Activated T-cell treated with anti-CD3 and anti-CD28 coated beads, Interleukin-2, amount 50 U/mL, for 4 hours (primary cell): ENCODE measurements at places on chromosomes 1 and 21. TPM values are rescaled to one million over a fixed set of nuclear protein-coding genes. Genes with fewer than 3 reads are reported as not detected.

Gene KLHDC9
- 0.43 TPM for total RNA-seq

- no peak for DNase-seq
Measured at GRCh38 chr1:113479713-113480676, 89.7 kb downstream of the MAGI3 start.

Gene CLCA4
- not detected for total RNA-seq

DNA sequence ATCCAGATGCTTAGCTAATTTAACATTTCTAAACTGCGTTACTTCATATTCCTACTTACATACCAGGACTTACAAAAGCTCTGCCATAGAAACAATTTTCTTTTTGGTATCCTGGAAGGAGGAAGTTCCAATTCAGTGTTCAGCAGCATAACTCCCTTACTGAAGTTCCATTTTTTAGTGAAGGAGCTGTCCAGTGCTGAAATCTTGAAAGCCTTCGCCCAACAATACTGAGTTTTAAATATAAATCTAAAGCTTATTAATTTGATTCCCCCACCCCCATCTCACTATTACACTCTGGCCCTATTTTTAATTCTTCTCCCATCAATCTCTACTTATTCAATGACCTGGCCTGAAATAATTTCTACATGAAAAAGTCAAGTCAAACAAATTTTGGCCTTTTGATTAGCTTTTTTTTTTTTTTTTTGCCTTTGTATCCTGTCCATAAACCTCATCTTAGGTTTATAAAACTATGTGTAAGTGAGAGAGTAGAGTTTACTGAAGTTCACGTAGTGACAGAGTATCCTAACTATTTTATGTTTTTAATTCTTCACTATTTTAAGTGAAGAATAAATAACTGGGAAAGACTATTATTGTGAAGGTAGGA is 323.0 kb upstream of the PLD5 start:
- DNase-seq, result no peak

DNA sequence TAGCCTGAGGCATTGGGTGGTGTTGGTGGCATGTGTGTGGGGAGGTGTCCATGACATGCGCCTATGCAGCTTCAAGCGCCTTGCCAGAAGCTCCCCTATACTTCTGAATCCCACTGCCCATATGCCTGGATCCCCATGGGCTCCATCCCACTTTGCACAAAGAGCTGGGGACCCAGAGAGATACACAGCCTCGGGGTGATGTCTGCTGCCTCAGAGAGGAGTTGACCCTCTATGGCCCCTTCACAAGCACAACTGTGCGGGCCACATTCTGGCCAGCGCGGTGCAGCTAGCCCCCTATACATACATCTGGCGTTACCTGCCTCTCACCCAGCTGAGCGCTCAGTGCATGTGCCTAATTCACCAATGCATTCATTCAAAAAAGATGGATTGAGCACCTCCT is 9.6 kb upstream of the PTPRF start:
- no peak for DNase-seq

- no peak for DNase-seq
Measured at GRCh38 chr1:6911021-6911941, 126.0 kb downstream of the CAMTA1 start.

GRCh38 chr1:107870696-107871095 is 94.3 kb downstream of the VAV3 start:
- no peak for DNase-seq

Gene RER1
- total RNA-seq, result 153 TPM

- no peak for DNase-seq
Measured at GRCh38 chr1:230563591-230563990, 78.7 kb upstream of the COG2 start.

Gene GPR37L1
- total RNA-seq, result not detected

DNA sequence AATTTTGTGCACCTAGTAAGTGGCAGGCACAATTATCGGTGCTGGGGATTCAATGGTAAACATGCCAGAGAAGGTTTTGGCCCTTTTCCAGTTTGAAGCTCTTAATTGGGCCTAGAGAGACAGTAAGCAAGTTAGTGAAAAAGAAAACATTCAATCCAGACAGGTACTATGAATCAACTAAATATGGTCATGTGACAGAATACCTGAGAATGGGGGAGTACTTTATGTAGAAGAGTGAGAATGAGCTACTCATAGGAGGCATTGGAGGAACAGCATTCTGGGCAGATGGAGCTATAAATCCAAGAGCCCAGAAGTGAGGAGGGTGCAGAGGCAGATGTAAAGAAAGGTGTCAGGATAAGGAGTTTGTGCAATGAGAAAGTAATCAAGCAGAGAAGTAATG is 1017.9 kb downstream of the ADGRL2 start:
- DNase-seq, result no peak

Gene UMODL1
- total RNA-seq, result not detected

- no peak for DNase-seq
Measured at GRCh38 chr1:211975152-211975941, 60.0 kb downstream of the INTS7 start.

DNA sequence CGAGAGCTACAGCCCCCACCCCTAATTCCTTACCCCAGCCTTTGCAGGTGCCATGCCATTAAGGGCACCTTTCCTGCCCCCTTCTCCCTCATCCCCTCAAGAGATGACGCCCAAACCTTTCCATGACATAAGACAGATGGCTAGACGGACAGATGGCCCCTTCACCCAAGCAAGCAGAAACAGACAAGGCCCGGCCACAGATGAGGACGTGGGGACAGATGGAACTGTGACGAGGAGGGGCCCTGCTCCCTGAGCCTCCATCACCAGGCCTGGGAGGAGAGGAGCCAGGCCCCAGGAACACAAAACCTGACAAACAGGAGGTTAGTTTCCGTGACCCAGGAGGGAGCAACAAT is 24.7 kb upstream of the PEF1 start:
- DNase-seq, result no peak

Gene NTMT2
- not detected for total RNA-seq
